ENCODE measurements at places on chromosomes 12 and 14. TPM values are rescaled to one million over a fixed set of nuclear protein-coding genes. Genes with fewer than 3 reads are reported as not detected.

GRCh38 chr12:95701275-95701674 is 89.3 kb downstream of the NTN4 start:
- DNase-seq: peak; percentile 30

- no peak for DNase-seq
These were observed 60.8 kb upstream of the C14orf180 start for GRCh38 chr14:104518659-104519350.

- DNase-seq: no peak
These were observed 78.9 kb downstream of the SNAPC1 start for GRCh38 chr14:61841145-61841544.

DNA sequence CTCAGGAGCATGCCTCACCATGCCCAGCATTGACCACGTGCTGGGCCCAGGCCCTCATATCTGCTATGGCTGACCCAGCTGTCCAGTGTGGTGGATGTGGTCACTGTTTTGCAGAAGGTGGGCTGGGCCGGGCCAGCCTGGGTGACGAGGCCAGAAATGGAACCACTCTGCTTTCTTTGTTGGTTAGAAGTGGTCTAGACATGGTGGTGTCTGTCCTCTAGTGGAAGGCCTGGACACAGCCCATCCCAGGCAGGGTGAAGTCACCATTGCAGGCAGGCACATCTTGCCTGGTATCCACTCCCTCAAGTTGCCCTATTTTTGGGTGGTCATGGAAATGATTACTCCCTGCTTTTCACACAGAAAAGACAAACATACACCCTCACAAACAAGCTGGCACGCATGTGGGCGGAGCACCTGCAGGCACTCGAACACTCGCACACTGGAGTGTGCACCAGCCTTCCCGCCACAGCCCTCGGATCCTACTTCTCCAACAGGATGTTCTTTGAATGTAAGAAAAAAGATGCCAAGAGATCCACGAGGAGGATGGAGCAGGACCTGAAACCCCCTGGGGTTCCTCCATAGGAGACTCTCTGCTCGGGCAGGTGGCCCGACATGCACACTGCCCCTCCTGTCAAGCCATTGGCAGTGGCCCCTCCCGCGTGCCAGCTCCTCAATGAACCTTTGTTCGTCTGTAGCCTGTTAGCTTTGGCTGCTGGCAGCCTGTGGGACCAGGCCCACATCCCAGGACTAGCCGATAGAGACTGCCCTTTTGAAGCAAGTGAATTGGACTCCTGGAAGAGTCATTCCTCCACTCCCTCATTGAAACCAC is 38.4 kb downstream of the MLXIP start:
- DNase-seq: no peak

DNA sequence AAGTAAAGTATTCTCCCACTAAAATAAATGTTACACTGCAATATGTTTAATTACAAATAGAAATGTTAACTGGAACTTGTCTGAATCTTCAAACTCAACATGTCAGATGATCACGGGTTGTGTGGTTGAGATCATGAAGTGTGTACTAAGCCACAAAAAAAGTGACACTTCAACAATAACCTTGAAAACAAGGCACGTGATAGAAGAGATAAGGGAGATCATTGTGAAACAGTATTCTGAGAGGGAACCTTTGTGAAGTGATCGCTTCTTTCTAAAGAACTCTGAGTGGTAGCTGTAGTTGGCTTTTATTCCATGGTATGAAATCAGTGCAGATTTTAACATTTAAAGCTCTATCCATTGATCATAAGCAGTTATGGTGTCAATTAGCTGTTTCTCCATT is 60.0 kb downstream of the LIN52 start:
- no peak for DNase-seq

ENDOU gene
- not detected for total RNA-seq
